NCI-H1417 (cell line): ENCODE measurements at places on chromosomes 16 and 17.

GRCh38 chr16:50640391-50640790 lies 40.7 kb downstream of the SNX20 start:
- no peak for DNase-seq

DNA sequence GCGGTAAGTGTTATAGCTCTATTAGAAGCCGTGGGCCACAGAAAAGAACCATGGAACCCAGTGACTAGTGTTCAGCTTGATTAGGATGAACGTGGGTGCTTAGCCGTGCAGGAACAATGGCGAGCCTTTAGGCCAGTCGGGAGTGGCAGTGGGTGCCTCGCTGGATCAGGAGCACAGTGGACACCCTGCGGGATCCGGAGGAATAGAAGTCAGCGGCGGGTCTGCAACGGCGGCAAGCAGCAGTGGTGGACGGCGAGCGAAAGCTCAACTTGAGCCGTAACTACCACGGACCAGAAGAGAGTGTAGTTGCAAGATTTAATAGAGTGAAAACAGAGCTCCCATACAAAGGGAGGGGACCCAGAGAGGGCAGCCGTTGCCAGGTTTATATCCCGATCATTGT lies 37.3 kb upstream of the CDH15 start:
- DNase-seq, result no peak

DNA sequence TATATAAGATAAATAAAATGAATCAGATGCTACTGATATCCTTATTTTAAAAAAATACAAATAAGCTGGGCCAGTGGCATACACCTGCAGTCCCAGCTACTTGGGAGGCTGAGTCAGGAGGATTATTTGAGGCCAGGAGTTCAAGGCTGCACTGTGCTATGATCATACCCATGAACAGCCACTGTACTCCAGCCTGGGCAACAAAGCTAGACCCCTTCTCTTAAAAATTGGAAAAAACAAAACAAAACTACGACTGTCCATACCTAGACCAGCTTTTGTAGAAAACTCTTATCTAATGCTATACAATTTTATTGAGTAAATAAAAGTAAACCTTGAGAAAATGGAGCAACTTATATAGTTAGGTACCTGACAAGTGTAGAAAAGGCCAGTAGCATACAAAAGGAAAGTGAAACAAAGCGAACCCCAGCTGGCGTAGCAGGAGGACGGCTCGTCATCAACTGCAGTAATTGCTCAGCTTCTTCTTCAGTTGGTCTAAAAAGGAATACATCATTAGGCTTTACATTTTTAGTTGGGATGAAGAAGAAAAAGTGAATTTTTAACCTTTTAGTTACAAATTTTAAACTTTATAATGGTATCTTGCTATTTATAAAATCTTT lies 23.6 kb downstream of the INTS2 start:
- DNase-seq, result no peak

GRCh38 chr17:50122945-50123344 lies 7.0 kb downstream of the SAMD14 start:
- DNase-seq, result no peak
